CD4-positive, alpha-beta T cell treated with Interferon alpha-2 for 1 hour (primary cell): ENCODE measurements at places on chromosomes 7 and 10.

GRCh38 chr7:55189878-55190436, 171.1 kb downstream of the EGFR start:
- DNase-seq, result no peak

GRCh38 chr7:131945957-131946544, 389.6 kb upstream of the PODXL start:
- DNase-seq, result no peak

- peak; percentile 43 for DNase-seq
These were observed 43.2 kb downstream of the DPYSL4 start for GRCh38 chr10:132229834-132230556.

- DNase-seq, result no peak
These were observed 29.3 kb upstream of the FOXL3 start for GRCh38 chr7:260441-261281.

DNA sequence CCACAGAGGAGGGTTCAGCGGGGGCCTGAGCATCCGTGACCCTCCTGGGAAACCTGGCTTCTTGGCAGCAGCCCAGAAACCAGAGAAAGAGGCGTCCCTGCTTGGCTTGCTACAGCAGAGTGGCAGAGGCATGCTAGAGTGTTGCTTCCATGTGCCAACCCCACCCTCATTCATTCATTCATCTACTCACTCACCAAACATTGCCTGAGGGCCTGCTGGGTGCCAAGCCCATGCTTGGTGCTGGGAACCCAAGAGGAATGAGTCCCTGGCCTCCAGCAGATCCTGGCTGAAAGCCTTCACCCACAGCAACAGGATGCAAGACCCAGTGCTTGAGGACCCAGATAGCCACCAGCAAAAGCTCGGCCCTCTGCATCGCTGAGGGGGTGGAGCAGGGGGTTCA, 129.0 kb downstream of the CDH23 start:
- no peak for DNase-seq

DNA sequence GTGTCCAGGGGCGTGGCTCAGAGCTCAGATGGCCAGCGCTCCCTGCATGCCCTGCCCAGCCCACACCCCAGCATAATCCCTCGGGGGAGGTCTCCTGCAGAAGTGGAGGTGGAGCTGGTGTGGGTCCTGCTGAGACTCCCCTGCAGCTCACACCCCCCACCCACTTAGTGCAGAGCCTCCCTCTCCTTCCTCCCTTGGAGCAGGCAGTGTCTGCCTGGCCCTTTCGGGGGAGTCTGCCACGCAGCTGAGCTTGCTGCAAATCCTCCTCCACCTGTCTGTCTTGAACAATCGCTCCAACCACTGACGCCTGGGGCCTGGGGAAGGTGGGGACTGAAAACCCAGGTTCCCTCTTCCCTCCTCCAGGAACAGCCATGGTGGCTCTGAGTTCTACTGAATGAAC, 219.7 kb upstream of the PPP2R2D start:
- no peak for DNase-seq

GRCh38 chr7:7183061-7183837, 905 bp downstream of the C1GALT1 start:
- peak; percentile 39 for DNase-seq

GRCh38 chr10:23980094-23980493, 228.8 kb upstream of the KIAA1217 start:
- no peak for DNase-seq

- no peak for DNase-seq
These were observed 15.1 kb upstream of the MSRB2 start for GRCh38 chr10:23080262-23080661.

GRCh38 chr10:5691786-5692185, 7.1 kb downstream of the TASOR2 start:
- DNase-seq, result no peak

GRCh38 chr7:52502281-52502680, 533.2 kb upstream of the POM121L12 start:
- no peak for DNase-seq

DNA sequence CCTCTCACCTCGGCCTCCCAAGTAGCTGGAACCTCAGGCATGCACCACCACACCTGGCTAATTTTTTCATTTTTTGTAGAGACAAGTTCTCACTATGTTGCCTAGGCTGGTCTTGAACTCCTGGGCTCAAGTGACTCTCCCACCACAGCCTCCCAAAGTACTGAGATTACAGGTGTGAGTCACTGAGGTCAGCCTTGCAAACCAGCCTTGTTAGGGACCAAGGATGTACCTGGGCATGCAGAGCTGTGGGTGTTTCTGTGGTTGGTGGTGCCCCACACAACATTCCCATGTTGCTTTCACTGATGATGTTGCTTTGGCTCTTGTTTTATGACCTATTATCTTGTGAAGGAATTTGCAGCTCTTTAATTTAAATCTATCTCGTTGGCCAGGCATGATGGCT, 54.8 kb downstream of the OTUD1 start:
- no peak for DNase-seq

GRCh38 chr7:143223784-143224183, 1.9 kb downstream of the TAS2R40 start:
- DNase-seq, result no peak

GRCh38 chr10:29428486-29428885, 139.6 kb downstream of the LYZL1 start:
- DNase-seq, result no peak

DNA sequence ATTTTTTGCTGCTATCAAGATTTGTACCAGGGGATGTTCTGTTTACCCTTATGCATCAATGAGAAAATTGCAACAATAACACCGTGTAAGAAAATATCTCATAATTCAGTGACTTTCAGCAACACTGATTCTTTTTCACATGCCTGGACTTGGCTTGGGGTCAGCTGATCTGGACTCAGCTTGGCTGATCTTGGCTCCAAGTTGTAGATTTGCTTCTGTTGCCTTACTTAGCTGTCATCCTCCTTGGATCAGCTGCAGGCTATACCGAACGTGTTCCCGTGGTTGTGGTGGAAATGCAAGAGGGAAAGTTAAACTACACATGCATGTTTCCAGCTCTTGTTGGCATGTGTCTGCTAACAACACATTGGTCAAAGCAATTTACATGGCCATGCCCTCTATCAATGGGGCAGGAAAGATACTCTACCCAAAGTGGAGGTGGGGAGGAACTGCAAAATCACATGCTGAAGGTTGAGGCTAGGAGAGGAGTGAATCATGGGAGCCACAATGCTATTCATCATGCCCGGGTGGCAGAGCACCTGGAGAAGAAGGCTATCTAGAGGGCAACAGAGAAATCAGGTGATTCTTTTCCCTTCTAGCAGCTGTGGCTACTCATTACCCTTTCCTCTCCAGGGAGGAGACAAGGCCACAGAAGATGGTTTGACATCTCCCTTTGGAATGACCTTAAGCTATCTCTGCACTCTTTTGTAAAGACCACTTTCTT, 1276.3 kb upstream of the AUTS2 start:
- DNase-seq, result no peak

- no peak for DNase-seq
These were observed 16.0 kb downstream of the PTPN12 start for GRCh38 chr7:77553123-77553522.

DNA sequence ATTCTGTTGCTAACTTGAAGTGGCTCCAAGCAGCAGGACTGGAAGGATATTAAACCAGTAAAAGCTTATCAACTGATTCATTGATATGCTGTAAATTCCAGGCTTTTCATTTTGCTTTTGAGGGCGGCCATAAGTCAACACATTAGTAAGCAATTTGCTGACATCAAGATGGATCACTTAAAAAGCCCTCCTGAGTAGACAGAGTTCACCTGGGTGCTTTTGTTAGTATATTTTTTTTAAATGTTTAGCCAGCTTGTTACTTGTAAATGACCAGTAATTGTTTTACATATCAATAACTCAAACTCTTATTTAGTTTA, 26.5 kb downstream of the RNF32 start:
- no peak for DNase-seq

GRCh38 chr7:69633122-69633831, 35.0 kb downstream of the AUTS2 start:
- no peak for DNase-seq

DNA sequence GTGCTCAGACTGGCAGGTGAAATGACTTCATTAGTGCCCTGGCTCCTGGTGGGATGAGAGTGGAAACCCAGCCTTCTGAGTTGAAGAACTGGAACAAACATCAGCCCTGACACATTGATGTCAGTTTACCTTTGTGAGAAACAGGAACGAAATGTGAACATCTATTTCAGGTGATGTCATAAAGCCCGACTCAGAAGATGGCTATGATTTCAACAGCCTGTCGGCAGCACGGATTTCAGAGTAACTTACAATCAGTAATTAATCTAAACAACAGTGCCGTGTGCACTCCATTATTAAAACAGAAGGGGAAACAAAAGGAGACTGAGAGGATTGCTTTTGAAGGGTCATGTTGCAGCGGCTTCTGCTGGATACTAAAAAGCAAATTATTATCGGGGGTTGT, 243.2 kb downstream of the FRMD4A start:
- DNase-seq, result no peak

- no peak for DNase-seq
These were observed 62.4 kb downstream of the PON1 start for GRCh38 chr7:95261895-95262415.

GRCh38 chr7:127710635-127711034, 58.6 kb downstream of the SND1 start:
- DNase-seq, result no peak
